Stimulated activated CD4-positive, alpha-beta T cell treated with anti-CD3 and anti-CD28 coated beads, Interleukin-12 subunit alpha, Interleukin-12 subunit beta, amount 100 ng/mL, for 48 hours (primary cell): ENCODE measurements at places on chromosomes 7 and 10.

- no peak for DNase-seq
These were observed 40.4 kb downstream of the SCIN start for GRCh38 chr7:12610899-12611298.

GRCh38 chr7:83301416-83301815 is 138.7 kb upstream of the PCLO start:
- no peak for DNase-seq

- DNase-seq = no peak
These were observed 38.9 kb upstream of the AMPH start for GRCh38 chr7:38669965-38670520.

DNA sequence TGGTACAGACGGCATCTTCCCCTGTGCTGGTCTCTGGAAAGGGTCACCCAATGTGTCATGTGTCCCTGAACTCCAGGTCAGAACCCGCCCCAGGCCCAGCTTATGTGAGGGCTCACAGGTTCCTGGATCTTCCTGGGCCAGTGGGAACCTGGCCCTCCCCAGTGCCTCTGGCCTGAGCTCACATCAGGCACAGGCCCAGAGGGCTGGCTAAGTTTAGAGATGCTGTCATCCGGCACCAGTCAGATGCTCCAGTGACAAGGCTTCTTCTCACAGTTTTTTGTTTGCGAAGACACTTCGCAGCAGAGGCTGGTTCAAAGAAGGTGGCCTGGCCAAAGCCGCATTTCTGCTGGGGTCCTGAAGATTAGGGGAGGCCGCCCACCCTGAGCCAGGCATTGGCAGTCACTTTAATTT is 11.8 kb downstream of the CAMK2B start:
- no peak for DNase-seq

DNA sequence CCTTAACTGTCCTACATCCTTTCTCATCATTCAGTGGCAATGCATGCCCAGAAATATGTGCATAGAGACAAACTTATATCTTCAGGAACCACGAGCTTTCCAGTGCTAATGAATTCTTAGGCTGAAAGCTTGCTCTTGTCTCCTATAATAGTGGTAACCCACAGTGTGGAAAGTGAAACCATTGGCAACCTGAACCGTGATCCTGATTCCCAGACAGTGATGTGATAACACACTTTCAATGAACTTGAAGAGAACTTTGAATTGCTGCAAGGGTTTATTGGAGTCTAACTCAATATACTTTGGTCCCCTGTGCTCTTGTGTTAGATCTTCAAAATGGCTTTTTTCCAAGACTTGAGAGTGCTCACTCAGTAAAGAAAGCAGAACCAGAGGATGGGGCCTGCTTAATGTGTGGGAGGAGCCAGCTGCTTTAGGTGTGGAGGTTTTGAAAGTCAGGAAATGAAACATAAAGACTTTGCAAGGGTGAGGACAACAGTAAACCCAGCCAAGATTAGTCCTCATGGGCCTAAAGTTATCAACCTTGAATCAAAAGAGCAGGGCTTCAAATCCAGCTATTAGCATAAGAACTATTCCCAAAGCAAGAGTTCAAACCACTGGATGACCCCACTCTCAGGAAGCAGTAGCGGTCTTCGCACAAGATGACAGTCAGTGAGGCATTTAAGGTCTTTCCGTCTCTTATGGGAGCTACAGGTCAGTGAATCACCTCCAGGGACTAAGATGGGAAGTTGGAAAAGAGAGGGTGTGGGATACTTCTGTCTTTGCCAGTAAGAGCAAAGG is 332.4 kb upstream of the NRP1 start:
- DNase-seq = no peak

GRCh38 chr10:132699411-132700155 is 86.4 kb downstream of the NKX6-2 start:
- DNase-seq = no peak
